Activated CD8-positive, alpha-beta memory T cell treated with anti-CD3 and anti-CD28 coated beads for 4 hours (primary cell): ENCODE measurements at places on chromosomes 4 and X.

GRCh38 chrX:33726281-33727160 lies 405.6 kb downstream of the FAM47A start:
- DNase-seq: no peak

DNA sequence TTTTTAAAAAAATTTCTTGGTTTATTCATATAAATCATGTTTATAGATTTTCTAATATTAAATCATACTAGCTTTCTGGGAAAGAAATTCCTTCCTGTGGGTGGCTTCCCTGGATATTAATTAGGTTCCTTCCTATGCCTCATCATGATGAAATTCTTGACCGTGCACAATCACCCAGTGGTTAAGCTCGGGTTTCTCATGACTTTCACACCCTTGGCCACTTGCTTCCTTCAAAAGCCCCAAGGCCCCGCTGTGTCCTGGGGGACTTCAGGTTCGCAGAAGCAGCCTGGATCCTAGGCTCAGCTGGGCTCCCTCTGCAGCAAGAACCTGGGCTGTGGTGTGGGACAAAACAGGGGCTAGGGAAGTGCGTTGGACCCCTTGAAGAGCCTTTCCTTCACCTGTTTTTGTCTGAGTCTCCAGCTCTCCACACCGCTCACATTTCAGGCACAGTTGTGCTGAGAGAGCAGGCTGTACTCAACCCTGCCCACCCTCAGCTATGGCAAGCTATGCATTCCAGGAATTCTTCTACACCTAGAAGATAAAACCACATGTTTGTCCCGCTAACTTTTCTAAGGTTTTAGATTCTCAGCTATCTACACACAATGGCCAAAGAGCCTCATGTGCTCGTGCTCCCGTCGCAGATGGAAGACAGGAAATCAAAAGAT lies 48.9 kb upstream of the TMSB15B start:
- no peak for DNase-seq

- DNase-seq: no peak
These were observed 16.8 kb downstream of the MID1 start for GRCh38 chrX:10603612-10604011.

DNA sequence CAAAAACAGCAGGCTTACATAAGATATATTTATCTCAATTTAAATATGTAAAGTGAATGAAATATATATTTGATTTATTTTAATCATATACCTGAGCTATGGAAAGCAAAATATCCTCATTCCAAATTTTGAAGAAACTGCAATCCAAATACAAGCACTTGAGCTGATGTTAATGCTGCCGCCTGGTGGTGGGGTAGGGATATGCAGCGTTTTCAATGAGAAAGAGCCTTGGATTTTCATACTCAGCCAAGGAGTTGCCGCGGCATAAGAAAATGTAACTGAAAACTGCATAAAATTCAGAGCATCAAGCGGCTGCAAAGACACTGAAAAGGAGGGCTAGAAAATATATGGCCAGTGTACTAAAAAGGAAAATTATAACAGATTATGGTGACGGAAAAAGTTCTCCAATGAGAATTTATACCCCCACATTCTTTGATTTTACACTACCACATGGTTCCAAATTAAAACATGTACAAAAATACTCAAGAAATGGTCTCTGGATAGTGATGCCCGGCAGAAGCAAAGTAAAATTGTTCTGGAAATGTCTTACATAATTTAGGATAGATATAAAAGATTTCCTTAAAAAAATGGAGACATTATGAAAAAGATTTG lies 660.3 kb upstream of the PITX2 start:
- no peak for DNase-seq

GRCh38 chr4:7419961-7420660 lies 14.6 kb downstream of the PSAPL1 start:
- DNase-seq: no peak

- no peak for DNase-seq
These were observed 22.1 kb downstream of the ANAPC10 start for GRCh38 chr4:145075742-145076468.

- DNase-seq: no peak
These were observed 64.6 kb upstream of the TRPC5 start for GRCh38 chrX:112147206-112147605.
